NCI-H187 (cell line): ENCODE measurements at places on chromosomes 3 and 15.
A peak's percentile ranks its signal among the peaks of the same experiment; 100 is the strongest.

DNA sequence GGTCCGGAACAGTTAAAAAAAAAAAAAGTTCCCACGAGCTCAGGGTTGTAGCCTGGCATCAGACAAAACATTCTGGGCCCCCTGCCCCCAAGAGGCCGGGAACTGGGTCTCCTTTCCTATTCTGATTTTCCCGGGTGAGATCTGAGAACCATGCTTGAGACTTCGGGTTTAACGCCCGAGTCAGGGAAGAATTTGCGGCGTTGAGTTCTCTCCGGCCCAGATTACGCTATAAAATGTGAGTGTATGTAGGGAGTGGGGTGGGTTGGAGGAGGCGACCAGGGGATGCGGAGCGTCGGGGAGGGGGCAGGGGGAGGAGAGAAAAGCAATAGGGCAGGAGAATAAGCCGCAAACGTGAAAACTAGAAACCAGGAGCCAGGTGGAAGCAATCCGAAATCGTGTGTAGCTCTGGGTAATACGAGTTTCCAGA, 2.7 kb downstream of the ZIC1 start:
- DNase-seq = no peak

- no peak for DNase-seq
These were observed 332.4 kb upstream of the TLE3 start for GRCh38 chr15:70430069-70430468.

DNA sequence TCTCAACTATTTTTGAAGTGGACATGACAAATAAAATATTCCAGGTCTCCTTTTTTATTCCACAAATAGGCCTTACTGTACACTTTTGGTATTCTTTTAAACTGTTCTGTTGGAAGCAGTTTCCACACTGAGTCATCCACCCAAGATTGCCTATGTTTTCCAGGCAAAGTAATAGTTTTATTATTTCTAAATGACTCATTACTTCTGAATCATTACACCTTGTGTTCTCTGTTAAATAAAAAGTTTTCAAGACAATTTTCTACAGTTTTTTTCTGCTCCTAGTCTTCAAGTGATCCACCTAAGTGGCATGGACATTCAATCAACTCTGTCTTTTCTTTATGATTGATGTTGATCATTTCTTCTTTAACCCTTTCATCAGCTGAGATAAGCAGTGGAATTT, 26.5 kb downstream of the PPP2R3A start:
- no peak for DNase-seq

DNA sequence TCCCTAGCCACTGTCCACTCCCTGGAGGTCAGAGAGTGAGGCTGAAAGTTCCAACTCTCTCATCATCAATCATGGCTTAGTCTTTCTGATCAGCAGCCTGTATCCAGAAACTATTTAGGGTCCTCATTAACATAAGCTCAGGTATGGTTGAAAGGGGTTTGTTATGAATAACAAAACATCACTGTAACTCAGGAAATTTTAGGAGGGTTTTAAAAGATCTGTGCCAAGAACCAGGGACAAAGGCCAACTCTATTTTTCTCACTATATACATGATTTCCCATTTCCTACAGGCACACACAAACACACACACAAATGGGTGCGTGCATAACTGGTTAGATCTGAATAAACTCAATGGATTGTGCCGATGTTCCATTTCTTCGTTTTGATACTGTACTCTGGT, 23.6 kb downstream of the STOML1 start:
- no peak for DNase-seq

GRCh38 chr15:94287794-94288246, 56.5 kb downstream of the MCTP2 start:
- DNase-seq = no peak

- DNase-seq = no peak
These were observed 523.6 kb downstream of the NTRK3 start for GRCh38 chr15:87732976-87733375.

DNA sequence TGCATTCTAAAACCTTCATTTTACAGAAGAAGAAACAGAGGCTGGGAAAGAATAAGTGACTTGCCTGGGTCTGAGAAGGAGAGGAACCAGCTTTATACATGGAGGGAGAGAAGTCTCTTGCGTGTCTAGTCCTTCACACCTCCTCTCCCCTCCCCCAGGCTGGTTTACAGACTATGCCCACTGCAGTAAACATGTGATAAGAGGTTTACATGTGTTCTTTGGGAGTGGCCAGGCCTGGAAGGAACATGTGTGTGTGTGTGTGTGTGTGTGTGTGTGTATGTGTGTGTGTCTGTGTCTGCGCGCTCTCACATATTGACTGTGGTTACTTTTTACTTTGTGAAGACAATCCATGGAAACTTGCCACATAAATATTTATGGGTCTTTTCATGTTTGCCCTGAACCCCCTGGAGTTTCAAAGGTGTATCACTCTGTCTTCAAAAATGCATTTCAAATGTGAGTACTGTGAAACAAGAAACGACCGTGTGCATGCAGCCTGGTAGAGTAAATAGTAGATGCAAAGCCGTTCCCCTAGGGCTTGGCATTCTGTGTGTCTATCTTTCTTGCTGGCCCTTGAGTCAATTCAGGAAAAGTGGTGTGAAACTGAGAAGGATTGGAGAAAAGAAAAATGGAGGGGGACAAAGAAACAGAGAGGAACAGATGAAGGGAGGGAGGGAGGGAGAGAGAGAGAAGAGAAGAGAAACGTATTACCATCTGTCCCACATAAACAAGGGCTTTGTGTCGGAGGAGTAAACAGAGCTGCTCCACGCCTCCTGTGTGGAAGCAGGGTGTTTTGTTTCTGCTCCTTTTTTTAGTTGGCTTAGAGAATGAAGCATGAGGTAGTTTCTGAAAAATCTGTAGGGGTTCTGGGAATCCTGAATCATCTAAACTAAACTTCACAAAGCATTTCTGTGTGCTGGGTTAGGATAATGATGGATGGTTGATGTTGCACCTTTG, 51.7 kb downstream of the CLDN11 start:
- DNase-seq = no peak

DNA sequence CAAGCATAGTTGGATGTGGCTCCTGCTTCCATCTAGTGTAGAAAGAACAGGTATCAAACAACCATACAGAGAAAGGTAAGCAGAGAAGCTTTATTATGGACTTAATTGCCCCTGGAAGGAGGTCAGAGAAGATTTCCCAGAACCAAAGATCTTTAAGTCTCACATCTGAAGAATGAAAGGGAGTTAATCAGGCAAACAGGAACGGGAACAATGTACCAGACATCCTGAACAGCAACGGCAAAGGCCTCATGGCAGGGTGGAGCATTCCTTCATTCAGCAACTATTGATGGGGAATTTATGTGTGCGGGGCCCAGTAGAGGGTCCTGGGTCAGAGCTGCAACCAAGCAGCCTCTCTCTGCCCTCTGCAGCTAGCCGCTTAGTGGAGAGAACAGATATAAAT, 61.5 kb downstream of the LMCD1 start:
- no peak for DNase-seq

GRCh38 chr3:105806359-105806758, 62.5 kb downstream of the CBLB start:
- no peak for DNase-seq

- DNase-seq = peak; percentile 6
These were observed at the start of gene ONECUT1 for GRCh38 chr15:52790169-52790708. Gene ONECUT1 (minus strand): TSS chr15:52790336. CDS start chr15:52789884, 452 bp downstream.
